ENCODE measurements at places on chromosomes 12 and 14.
A peak's percentile ranks its signal among the peaks of the same experiment; 100 is the strongest.

DNA sequence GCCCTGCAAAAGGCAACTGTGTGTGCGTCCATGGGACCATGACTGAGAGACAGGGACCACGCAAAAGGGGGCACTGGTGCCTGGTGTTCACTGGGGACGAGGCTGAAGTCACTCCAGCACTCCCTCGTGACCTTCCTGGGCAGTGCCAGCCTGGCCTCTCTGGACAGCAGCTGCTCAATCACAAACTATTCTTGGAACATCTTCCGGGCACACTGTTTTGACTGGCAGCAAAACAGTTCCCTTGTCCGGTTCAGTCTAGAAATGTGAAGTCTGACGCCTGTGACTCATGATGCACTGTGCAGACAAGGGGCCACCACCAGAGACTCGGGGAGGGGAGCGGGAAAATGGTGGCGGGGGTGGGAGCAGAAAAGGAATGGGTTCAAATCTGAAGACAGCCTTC lies 20.8 kb downstream of the SNRNP35 start:
- DNase-seq: no peak

- no peak for DNase-seq
Observed at GRCh38 chr12:103728323-103728722, 112.7 kb downstream of the NT5DC3 start.

DNA sequence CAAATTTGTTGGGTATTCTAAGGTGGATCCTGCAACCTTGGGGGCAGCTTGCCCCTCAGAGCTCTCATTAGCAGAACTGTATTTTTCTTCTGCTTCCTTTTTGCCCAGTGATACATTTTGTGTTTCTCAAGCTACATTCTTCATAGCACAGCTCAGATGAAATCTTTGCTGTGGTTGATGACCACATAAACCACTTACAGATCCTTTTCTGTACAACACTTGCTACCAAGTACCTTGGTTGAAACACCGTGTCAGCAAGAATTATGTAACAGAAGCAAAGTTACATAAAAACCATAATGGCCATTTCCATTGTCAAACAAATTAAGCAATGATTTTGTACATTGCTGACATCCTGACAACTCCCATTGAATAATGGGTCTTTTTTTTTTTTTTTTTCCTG lies 9.7 kb upstream of the PLBD1 start:
- no peak for DNase-seq

GRCh38 chr14:98369344-98369743 lies 902.7 kb downstream of the BCL11B start:
- no peak for DNase-seq

DNA sequence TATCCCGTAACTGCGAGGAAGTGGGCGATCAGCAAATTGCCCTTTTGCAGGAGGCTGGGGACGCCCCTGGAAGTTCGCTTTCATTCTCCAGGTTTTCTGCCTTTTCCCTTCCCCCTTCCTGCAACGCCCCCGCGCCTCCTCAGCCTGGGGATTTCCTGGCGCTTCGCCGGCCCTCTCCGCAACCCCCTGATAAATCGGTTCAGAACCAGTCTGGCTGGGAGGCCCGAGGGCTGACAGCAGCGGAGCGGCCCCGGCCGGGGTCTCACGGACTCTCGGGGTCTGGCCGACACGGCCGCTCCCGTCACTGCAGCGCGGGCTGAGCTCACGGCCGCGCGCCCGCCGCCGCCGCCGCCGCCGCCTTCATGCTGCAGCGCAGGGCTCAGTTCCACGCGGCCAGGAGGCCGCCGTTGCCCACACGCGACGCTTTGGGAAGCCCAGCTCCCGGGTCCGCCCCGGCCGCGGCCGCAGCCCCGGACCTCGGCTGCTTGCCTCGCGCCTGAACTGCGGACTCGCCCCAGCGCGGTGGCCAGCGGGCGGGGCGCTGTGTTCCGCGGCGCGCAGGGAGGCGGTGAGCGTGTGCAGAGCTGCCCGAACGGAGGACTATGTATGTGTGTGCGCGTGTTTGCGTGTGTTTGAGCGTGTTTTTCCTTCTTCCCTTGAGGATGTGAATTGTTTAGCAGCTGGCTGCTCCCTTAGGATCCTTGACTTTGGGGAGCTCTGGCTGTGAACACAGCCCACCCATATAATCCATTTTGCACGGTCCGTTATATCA lies at the start of gene LRFN5:
Gene LRFN5, plus strand, starts transcription at position 345 of the 772 bp plus-strand sequence.
- DNase-seq: peak; percentile 54

GRCh38 chr12:115870021-115870420 lies 407.5 kb downstream of the MED13L start:
- DNase-seq: no peak

GRCh38 chr12:29102741-29103140 lies 46.3 kb upstream of the FAR2 start:
- DNase-seq: no peak

- no peak for DNase-seq
Observed at GRCh38 chr12:1881936-1882335, 36.5 kb downstream of the CACNA2D4 start.

- no peak for DNase-seq
Observed at GRCh38 chr12:31669020-31669419, 9.5 kb downstream of the ETFBKMT start.

DNA sequence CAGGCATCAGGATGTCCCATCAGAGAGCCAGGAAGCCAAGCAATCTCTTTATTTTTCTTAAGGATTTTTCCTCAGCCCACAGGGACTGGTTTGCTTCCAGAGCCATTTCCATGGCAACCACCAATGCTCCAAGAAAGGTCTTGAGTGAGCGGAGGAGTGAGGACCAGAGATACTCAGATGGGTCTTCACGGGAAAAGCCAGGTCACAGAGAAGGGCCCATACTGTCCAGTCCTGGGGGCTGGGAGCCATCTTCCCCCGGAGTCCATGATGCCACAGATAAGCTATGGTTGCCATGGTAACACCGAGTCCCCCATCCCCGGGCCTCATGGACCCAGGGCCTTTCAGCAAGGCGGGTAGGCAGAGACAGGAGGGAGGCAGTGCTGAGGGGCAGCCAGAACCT lies 28.6 kb downstream of the CMKLR1 start:
- no peak for DNase-seq

DNA sequence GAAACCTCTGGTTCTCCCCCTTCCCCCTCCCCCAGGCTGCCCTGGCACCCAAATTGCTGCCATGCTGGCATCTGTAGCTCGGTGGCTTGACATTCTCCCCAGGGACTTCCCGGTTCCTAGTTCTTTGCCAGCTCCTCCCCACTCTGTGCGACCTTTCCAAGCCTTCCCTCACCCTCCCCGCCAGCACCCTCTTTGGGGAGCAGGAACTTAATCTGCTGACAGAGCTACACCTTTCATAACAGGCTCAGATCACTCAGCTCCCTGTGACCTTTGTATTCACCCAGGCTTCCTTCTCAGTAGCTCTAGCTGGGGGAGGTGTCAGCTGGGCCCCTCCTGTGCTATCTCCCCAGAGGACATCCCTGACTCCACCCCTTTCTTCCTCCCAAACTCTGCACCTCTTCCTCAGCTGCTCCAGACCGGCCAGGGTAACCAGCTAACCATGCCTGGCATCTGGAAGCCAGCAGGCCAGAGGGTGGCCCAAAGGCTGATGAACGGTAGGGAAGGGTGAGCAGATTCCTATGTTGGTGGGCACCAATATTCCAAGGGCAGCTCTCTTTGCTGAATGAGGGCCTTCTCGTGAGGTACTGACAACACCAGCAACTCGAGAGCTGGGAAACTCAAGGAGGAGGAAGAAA lies 1.8 kb upstream of the COX14 start:
- no peak for DNase-seq

- DNase-seq: no peak
Observed at GRCh38 chr14:24160499-24160849, 591 bp upstream of the IRF9 start.

DNA sequence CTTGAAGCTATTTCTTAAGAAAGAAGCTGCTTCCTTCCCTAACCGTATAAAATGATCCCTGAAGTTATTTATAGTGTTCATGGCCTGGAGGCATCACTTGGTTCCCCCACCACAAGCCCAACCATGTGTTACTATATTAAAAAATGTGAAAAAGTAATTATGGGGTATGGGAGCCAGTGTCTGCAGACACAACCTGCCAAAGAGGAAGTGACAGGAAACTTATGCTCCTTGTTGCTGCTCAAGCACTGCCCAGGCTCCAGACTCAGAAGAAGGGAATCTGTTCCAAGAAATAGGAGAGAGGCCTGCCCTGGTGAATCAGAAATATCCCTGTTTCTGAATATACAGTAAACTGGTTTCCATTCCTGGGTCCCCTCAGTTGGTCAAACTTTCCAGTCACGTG lies 217.2 kb upstream of the BMP4 start:
- no peak for DNase-seq

GRCh38 chr12:76784600-76785051 lies 20.7 kb downstream of the ZDHHC17 start:
- no peak for DNase-seq

DNA sequence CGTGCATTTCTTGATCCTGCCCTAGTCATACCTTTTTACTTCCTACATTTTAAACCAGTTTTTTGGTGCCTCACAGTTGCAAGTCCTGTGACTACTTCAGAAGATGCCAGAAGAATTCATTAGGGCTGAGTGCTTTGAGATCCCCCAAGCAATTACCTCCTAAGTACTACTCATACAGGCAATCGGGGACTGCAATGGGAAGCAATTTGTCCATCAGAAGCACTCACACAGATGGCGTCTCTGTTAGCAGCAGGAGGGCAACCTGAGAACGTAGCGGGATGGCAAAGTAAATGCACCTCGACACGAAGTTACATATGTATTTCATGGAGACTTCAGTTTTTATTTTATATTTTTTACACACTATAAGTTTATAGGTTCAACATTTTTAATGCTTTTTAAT lies 188.3 kb downstream of the CAPZA3 start:
- DNase-seq: no peak

All from neuronal stem cell (in vitro differentiated cells).